LNCaP clone FGC (cell line): ENCODE measurements at places on chromosomes 11 and 22.

DNA sequence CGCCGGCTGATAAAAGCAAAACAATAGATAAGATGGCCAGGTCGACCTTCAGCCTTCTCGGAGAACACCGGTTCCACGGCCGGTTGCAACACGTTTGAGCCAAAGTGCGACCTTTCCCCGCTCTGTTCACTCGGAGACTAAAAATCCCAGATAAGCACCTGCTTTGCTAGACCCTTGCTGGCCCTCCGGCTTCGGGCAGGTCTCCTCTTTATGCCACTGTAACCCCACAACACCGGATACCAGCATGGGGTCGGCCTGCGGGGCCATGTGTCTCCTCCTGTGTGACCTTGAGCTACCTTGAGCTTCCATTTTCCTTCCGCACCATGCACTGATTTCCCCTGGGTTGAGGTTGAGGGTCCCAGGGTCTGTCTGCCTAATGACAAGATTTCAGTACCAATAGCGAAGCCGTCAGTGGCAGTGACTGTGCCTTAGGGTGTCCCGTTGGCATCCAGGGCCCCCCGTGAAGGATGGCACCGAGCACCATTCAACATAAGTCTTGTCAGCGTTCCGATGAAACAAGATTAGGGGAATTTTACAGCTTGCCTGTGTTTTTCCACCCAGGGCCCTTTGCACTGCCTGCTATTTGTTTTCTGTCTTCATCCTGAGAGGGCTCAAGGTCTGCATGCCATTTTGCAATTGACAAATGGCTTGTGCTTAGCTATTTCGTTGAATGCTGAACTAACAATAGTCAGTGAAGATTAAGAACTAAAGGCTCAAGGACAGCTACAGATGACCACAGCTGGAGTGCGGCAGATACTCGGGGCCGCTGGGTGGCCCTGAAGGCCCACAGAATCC, 118.6 kb downstream of the KCNQ1 start:
- no peak for DNase-seq

GRCh38 chr22:22431271-22432220, 77.0 kb downstream of the ZNF280B start:
- no peak for DNase-seq

- no peak for DNase-seq
Observed at GRCh38 chr11:127247261-127247851, 246.8 kb upstream of the KIRREL3 start.

- no peak for DNase-seq
Observed at GRCh38 chr11:129365816-129366215, 9.8 kb upstream of the BARX2 start.

GRCh38 chr11:74086242-74086884, 77.5 kb upstream of the UCP3 start:
- peak; percentile 84 for DNase-seq

GRCh38 chr11:79377406-79377805, 63.4 kb downstream of the TENM4 start:
- no peak for DNase-seq

DNA sequence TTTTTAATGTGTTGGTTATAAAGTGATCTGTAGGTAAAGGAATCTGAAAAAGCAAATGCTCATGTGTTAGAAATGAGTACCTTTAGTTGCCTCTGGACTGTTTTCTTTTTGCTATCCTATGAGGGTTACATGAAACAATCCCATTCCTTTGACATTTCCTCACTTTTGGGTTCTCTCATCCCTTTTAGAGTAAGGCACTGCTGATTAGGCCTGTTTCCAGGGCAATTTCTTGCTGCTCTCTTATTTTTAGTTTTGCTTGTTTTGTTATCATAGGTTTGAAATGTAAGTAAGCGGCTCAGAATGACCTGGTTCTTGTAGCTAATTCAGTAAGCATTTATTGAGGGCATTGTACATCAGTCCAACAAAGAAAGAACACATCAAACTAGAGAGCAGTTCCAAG, 138.9 kb downstream of the DDX10 start:
- DNase-seq, result no peak

GRCh38 chr11:65058419-65059054, at the start of gene NAALADL1:
NAALADL1 (minus strand) TSS chr11:65058553; CDS start chr11:65058521, 32 bp downstream.
- no peak for DNase-seq

GRCh38 chr11:87110443-87111131, 72.9 kb downstream of the TMEM135 start:
- DNase-seq, result no peak

- DNase-seq, result no peak
Observed at GRCh38 chr11:15212876-15213275, 98.2 kb downstream of the INSC start.

DNA sequence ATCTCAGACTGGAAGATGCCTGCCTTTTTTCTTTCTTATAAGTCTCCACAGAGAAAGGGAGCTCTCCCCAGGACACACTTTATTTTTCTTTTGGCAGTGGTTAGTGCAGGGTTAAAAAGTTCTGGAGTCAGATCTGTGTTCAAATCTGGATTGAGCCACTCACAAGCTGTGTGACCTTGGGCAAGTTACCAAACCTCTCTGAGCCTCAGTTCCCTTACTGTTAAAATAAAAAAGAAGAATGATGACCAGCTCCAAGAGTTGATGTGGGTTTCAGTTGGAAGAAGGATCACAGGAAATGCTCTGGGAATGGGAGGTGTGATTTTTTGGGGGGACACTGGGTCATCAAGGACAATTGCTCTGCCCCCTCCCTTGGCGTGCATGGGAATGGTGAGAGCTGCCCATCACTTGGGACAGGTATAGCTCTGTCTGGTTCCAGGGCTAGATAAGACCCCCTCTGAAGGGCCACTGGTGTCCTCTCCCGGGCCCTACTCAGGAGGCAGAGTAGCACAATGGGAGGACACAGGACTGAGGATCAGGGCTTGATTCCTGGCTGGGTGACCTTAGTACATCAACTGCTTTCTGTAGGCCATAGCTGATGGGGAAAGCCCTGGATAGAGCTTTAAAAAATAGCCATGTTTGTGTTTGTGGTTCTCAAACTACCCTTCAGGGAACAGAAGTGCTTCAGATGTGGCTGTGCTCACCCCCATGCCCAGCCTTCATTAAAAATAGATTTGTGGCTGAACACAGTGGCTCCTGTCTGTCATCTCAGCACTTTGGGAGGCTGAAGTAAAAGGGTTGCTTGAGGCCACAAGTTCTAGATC, 228.3 kb downstream of the MIAT start:
- DNase-seq, result no peak

DNA sequence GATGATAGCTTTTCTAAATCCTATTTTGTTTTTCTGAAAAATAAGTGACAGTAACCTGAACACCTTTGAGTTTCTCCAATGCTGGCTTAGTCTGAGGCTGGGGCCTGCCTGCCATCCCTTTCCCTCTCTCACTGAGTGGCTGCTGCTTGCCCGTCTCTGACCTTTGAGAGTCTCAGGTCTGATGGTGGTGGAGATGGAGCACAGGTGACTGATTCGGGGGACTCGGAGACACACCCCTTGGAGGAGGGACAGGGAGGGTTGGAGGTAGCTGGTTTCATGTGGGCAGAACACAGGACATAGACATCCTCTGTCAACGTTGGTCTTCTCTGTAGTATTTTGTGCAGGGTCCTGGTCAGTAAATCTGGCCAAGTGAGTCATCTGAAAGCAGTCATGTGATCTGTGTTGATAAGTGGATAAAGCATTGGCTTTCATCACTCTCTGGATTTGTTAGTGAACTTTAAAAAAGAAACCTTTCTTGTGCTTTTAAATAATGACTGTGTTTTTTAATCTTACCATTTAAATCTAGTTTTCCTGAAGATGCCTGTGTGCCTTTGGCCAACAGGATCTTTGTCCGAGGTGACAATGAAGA, 47.1 kb upstream of the CLDN5 start:
- DNase-seq, result no peak

DNA sequence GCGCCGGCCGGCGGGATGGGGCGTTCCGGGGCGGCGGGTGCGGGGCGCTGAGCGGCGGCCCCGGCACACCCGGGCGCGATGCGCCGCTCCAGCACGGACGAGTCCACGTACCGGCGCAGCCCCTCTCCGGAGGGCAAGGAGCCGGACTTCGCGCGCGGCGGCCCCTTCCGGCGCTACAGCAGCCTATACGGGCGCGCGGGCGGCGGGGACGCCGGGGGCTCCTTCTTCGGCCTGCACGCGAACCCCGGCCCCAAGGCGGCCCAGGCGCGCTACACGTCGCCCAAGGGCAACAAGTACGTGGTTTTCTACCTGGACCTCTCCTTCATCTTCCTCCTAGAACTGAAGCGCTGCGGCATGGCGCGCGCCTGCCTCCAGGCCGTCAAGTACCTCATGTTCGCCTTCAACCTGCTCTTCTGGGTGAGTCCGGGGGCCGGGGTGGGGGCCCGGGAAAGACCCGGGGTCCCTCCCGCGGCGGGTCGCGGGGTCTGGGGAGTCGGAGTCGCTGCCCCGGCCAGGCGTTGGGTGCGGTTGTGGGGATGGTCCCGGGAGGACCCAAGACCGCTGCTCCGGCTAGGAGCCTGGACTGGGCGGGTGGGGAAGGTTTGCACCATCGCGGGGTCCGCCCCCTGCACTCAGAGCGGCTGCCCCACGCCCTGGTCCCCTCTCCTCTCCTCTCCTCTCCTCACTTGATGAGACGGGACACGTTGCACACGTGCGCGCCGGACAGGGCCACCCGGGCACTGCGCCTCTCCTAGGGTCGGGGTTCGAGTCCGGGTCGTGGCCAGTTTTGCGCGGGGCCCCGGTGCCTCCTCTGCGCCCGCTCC, 7.5 kb downstream of the TSPAN4 start:
- no peak for DNase-seq

GRCh38 chr11:133693110-133693509, 152.2 kb downstream of the SPATA19 start:
- no peak for DNase-seq

- no peak for DNase-seq
Observed at GRCh38 chr22:45318168-45318557, 8.4 kb downstream of the FAM118A start.
